ENCODE measurements at places on chromosomes 1 and 21. TPM values are rescaled to one million over a fixed set of nuclear protein-coding genes. Genes with fewer than 3 reads are reported as not detected.

CTSE gene
- 0.63 TPM for polyA plus RNA-seq

NGF gene
- 1.1 TPM for polyA plus RNA-seq

FAM177B gene
- 0.42 TPM for polyA plus RNA-seq

MSH4 gene
- polyA plus RNA-seq, result 0.19 TPM

ABCG1 gene
- polyA plus RNA-seq, result 7.8 TPM

NUAK2 gene
- 7.9 TPM for polyA plus RNA-seq

DNA sequence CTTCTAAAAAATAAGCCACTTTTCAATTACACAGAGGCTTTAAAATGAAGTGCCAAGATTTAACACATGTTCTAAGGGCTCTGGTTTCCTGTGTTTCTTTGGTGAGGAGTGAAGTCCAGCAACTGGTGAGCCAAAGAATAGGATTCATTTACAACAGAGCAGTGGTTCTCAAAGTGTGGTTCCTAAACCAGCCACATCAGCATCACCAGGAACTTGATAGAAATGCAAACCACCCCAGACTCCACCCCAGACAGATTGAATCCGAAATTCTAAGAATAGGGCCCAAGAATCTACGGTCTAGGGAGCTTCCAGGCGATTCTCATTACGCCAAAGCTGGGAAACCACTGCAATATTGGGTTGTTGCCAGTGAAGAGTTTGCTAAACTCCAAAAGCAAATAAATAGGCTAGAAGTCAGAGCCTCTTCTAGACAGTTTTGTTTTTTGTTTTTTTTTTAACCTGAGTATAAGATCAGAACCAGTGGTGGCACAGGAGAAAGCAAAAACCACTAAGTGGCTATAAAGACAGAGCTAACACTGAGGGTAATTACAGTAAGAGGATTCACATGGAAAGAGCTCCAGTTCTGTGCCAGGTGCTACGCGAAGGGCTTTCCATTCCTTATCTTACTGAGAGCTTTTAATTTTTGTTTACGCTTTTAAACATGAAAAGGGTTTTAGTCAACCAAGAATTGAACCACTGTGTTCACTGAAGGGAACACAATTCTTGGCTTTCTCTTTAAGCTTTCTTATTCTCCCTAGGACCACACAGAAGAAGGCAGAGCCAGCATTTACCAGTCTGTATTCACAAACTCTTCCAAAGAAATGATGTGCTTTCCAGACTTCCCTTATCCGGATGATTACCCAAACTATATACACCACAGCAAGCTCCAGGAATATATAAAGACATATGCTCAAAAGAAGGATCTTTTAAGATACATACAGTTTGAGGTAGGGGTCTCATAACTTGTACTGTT is 42.4 kb upstream of the FMO2 start:
- H3K27ac ChIP-seq, result no peak overlapping the region
- no peaks in the 10 kb centered on the region for H3K27me3 ChIP-seq
- H3K4me3 ChIP-seq, result no peak overlapping the region
- no peaks in the 10 kb centered on the region for H3K4me1 ChIP-seq

- H3K27me3 ChIP-seq, result no peaks in the 10 kb centered on the region
- no peaks in the 10 kb centered on the region for H3K4me1 ChIP-seq
- no peaks in the 10 kb centered on the region for H3K36me3 ChIP-seq
- H3K27ac ChIP-seq, result no peak overlapping the region
- no peak for DNase-seq
These were observed 626.1 kb downstream of the PTPRC start for GRCh38 chr1:199264911-199265310.

GRCh38 chr1:55259911-55260609 is 44.9 kb upstream of the USP24 start:
- no peaks in the 10 kb centered on the region for H3K4me1 ChIP-seq
- H3K36me3 ChIP-seq, result no peaks in the 10 kb centered on the region
- no peak overlapping the region for H3K4me3 ChIP-seq
- no peak for DNase-seq
- no peak overlapping the region for H3K27ac ChIP-seq
- H3K27me3 ChIP-seq, result no peaks in the 10 kb centered on the region

GRCh38 chr21:26967062-26967913 is at the start of gene ADAMTS5:
Gene ADAMTS5 (minus strand): TSS chr21:26967088. CDS start chr21:26966391, 697 bp downstream.
- DNase-seq, result no peak
- no peaks in the 10 kb centered on the region for H3K27me3 ChIP-seq
- no peaks in the 10 kb centered on the region for H3K36me3 ChIP-seq
- H3K4me1 ChIP-seq, result no peaks in the 10 kb centered on the region

DNA sequence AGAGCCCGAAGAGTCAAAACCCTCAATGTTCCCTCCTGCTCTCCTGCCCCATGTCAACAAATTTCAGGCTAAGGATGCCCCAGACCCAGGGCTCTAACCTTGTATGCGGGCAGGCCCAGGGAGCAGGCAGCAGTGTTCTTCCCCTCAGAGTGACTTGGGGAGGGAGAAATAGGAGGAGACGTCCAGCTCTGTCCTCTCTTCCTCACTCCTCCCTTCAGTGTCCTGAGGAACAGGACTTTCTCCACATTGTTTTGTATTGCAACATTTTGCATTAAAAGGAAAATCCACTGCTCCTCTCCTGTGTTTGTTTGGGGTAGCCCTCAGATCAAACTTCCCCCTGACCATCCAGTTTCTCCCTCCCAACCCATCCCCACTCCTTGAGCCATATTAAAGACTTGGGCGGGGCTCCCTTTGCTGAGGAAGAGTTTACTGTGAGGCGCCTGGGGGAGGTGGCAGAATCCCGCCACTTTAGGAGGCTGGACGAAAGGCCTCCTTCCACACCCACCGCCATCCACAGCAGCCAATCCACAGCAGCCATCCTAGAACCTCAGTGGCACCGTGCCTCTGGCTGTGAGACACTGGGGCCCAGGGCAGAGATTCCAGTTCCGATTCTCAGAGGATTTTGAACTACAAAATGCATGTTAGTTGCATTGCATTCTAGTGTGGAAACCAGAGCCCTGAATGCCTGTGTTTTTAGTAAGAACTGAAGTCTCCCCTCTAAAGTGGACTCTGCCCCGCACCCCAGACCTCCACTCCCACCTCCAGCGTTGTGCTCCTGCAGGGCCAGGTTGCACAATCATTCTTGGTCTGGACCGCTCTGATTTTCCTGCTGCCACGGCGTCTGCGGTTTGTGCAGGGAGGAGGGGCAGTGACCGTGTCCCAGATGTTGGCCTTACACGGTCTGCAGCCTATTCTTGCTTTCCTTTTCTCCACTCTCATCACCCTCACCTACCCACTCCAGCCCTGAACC is 3.0 kb downstream of the OLFML3 start:
- H3K36me3 ChIP-seq, result no peaks in the 10 kb centered on the region
- H3K27ac ChIP-seq, result no peak overlapping the region
- H3K4me1 ChIP-seq, result no peaks in the 10 kb centered on the region
- no peaks in the 10 kb centered on the region for H3K27me3 ChIP-seq
- no peak for DNase-seq
- H3K4me3 ChIP-seq, result no peak overlapping the region

- DNase-seq, result no peak
- no peaks in the 10 kb centered on the region for H3K4me1 ChIP-seq
- no peak overlapping the region for H3K4me3 ChIP-seq
- H3K36me3 ChIP-seq, result no peaks in the 10 kb centered on the region
- H3K27ac ChIP-seq, result no peak overlapping the region
These were observed 27.3 kb upstream of the LAMC1 start for GRCh38 chr1:182995894-182996293.

- H3K27me3 ChIP-seq, result no peaks in the 10 kb centered on the region
- peak; percentile 38 for DNase-seq
- no peaks in the 10 kb centered on the region for H3K4me1 ChIP-seq
- no peak overlapping the region for H3K4me3 ChIP-seq
These were observed 425.7 kb upstream of the USP24 start for GRCh38 chr1:55640708-55641473.

GRCh38 chr21:19684328-19684727 is 1280.7 kb upstream of the TMPRSS15 start:
- no peak overlapping the region for H3K4me3 ChIP-seq
- no peaks in the 10 kb centered on the region for H3K4me1 ChIP-seq
- no peak for DNase-seq
- no peaks in the 10 kb centered on the region for H3K27me3 ChIP-seq
- H3K36me3 ChIP-seq, result no peaks in the 10 kb centered on the region

DNA sequence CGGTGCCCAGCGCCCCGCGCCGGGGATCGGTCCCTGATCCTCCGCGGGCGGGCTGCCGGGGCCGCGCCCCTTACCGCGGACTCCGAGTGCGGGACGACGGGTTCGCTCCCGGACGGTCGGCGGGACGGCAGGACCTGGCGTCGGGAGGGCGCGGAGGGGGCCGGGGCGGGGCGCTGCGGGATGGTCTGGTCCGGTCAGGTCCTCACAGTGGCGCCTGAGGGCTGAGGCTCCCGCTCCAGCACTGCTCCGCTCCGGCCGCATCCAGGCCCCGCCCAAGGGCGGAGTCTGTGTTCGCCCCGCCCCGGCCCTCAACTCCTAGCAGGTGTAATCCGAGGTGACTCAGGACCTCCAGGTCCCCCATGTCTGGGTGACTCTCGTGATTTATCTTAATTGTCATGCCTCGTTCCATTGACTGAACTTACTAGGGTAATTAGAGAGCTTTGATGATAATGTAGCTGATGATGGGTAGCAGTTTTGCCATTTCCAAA is at the start of gene RAB3B:
Gene RAB3B (minus strand): TSS at position 223 of the 488 bp plus-strand sequence. CDS start 13,583 bp downstream, outside the sequence.
- peak; percentile 70 for DNase-seq
- H3K4me3 ChIP-seq, result peak within 1 kb of the TSS; percentile 38
- H3K4me1 ChIP-seq, result no peaks in the 10 kb centered on the region
- H3K27ac ChIP-seq, result no peak within 1 kb of the TSS
- H3K27me3 ChIP-seq, result no peaks in the 10 kb centered on the region
- H3K36me3 ChIP-seq, result no peaks in the 10 kb centered on the region

- H3K4me1 ChIP-seq, result no peaks in the 10 kb centered on the region
- no peaks in the 10 kb centered on the region for H3K36me3 ChIP-seq
These were observed 47.3 kb downstream of the LYPLAL1 start for GRCh38 chr1:219220945-219221344.

GRCh38 chr1:17538428-17539117 is 925 bp upstream of the ARHGEF10L start:
- no peaks in the 10 kb centered on the region for H3K4me1 ChIP-seq
- DNase-seq, result no peak
- no peaks in the 10 kb centered on the region for H3K27me3 ChIP-seq
- H3K27ac ChIP-seq, result no peak overlapping the region
- no peaks in the 10 kb centered on the region for H3K36me3 ChIP-seq
- H3K4me3 ChIP-seq, result peak overlapping the region; percentile 46

DNA sequence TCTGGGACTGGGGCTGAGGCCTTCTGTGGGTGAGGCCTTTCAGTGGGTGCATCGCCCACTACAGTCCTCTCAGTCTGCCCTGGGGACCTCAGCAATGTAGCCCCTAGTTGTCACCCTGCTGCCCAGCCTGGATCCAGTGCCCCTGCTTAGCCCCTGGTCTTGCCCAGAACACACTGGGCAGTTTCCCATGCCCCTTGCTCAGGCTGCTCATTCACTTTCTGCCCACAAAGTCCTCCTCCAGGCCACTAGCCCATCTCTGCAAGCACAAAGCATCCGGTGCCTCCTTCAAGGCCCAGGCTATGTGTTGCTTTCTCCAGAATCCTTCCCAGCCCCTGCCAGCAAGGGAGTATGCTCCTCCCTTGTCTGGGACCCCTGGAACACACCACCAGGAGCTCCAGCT is 5.4 kb upstream of the ADORA1 start:
- peaks cover 3% of the 10 kb centered on the region for H3K4me1 ChIP-seq
- no peak overlapping the region for H3K27ac ChIP-seq
- H3K27me3 ChIP-seq, result no peaks in the 10 kb centered on the region
- H3K36me3 ChIP-seq, result no peaks in the 10 kb centered on the region

DNA sequence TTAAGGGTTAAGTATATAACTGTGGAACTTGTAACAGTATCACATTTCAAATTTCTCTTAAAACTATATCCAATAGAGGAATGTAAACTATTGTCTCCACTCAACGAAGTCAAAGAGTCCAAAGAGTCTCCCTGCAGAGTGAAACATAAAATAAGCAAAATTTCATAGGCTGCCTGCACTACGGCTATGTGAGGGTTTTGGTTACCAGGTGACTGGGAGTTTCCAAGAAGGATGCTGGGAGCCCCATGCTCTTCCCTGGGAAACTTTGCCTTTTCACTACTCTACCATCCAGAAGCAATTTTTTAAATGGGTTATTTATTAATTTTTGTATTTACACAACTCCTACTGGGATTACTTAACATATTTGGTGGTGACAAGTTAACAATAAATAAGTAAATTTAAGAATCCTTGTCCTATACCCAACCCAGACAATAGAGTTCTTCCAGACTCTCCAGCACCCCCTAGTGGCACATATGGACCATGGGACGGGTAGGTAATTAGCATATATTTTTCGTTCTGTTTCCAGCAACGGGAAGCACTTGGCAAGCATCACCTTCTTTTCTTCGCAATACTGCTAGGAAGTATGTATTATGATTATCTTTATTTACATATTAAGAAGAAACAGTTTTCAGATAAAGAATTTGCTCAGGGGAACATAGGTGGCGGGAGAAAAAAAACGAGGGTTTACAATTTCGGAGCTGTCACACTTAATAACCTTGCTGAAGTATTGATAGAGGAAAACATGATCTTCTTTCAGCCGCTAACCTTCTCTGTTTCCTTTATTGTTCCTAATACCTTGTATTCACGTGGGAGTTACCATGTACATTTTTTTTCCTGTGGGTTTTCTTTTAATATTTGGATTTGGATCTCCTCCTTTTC is 3.5 kb downstream of the FMO2 start:
- no peaks in the 10 kb centered on the region for H3K27me3 ChIP-seq
- no peaks in the 10 kb centered on the region for H3K4me1 ChIP-seq
- H3K4me3 ChIP-seq, result no peak overlapping the region
- no peak for DNase-seq
- no peaks in the 10 kb centered on the region for H3K36me3 ChIP-seq
- H3K27ac ChIP-seq, result no peak overlapping the region

DNA sequence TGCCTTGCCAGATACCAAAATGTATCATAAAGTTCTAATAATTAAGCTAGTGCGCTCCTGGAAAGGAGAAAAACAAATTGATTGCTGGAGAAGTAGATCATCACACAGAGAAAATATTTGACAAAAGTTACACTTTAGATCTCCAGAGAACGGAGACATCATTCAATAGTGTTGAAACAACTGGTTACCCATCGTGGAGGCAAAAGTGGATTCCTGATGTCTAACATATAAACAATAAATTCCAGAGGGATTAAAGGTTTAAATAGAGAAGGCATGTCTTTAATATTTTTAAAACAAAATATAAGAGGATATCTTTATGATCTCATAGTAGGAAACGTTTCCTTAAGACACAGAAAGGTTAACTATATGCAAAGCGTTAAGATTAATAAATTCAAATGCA is 41.0 kb downstream of the NRIP1 start:
- H3K4me1 ChIP-seq, result peaks cover 15% of the 10 kb centered on the region
- peaks cover 4% of the 10 kb centered on the region for H3K36me3 ChIP-seq
- H3K4me3 ChIP-seq, result no peak overlapping the region
- H3K27ac ChIP-seq, result no peak overlapping the region
- no peaks in the 10 kb centered on the region for H3K27me3 ChIP-seq

- H3K36me3 ChIP-seq, result no peaks in the 10 kb centered on the region
- no peaks in the 10 kb centered on the region for H3K4me1 ChIP-seq
- no peak overlapping the region for H3K27ac ChIP-seq
- H3K27me3 ChIP-seq, result no peaks in the 10 kb centered on the region
These were observed 122.6 kb downstream of the NTNG1 start for GRCh38 chr1:107263291-107263915.

GRCh38 chr1:90707363-90707710 is 9.8 kb downstream of the BARHL2 start:
- peak; percentile 59 for DNase-seq
- H3K4me1 ChIP-seq, result no peaks in the 10 kb centered on the region
- no peak overlapping the region for H3K27ac ChIP-seq
- H3K36me3 ChIP-seq, result no peaks in the 10 kb centered on the region
- peaks cover 9% of the 10 kb centered on the region for H3K27me3 ChIP-seq
- peak overlapping the region; percentile 1 for H3K4me3 ChIP-seq

All from pancreas (tissue), 10 donors.